T-cell (primary cell): ENCODE measurements at places on chromosomes 11 and 22. TPM values are rescaled to one million over a fixed set of nuclear protein-coding genes. Genes with fewer than 3 reads are reported as not detected.

Gene OR2AT4
- total RNA-seq: not detected

- DNase-seq: no peak
Observed at GRCh38 chr22:39821008-39821407, 72.6 kb downstream of the ENTHD1 start.

Gene PTPRJ
- 68.8 TPM for total RNA-seq

GRCh38 chr11:15947681-15948648, 408.4 kb downstream of the SOX6 start:
- DNase-seq: no peak

- no peak for DNase-seq
Observed at GRCh38 chr11:47987781-47988180, 7.4 kb downstream of the PTPRJ start.

DNA sequence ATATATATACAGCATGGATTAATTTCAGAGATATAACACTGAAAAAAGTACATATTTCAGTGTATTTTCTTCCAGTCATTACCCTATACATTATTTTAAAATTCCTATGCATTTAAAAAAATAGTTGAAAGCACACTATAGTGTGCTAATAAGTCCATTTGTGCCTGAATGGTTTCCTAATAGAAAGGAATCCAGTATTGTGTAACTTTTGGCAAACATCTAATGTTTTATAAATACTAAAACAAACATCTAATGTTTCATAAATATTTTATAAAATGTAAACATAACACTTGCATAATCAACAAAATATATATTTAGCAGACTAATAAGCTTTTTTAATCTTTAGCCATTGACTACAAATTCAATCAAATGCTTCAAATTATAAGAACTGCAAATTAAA, 126.6 kb upstream of the FIBIN start:
- no peak for DNase-seq

- DNase-seq: no peak
Observed at GRCh38 chr11:114610550-114610949, 15.0 kb upstream of the NXPE4 start.

DNA sequence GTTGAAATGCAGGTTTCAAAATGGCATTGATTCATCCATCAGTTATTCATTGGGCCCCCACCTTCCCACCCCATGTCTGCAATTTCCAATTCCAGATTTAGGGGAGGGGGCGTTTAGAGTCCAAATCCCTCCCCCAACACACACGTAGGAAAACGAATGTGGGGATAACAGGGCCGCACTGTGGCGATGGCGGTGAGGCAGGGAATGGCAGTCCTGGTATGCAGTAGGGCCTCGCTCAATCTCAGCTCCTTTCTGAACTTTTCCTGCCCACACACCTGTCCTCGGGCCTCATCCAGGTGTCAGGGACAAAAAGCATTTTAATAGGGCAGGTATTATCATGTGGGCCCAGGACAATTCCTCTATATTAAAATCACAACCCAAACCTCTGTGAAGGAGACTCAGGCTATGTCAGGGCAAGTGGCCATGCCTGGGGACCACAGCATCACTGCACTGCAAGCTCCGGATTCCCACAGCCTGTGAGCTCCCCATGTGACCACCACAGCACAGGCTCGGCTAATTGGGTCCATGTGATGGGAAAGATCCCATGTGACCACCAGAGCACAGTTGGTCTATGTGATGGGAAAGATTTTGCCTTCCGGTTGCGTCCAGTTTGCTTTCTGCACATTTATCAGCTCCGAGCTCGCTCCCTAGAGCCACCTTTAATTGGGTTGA, 44.5 kb downstream of the RTL6 start:
- no peak for DNase-seq

DNA sequence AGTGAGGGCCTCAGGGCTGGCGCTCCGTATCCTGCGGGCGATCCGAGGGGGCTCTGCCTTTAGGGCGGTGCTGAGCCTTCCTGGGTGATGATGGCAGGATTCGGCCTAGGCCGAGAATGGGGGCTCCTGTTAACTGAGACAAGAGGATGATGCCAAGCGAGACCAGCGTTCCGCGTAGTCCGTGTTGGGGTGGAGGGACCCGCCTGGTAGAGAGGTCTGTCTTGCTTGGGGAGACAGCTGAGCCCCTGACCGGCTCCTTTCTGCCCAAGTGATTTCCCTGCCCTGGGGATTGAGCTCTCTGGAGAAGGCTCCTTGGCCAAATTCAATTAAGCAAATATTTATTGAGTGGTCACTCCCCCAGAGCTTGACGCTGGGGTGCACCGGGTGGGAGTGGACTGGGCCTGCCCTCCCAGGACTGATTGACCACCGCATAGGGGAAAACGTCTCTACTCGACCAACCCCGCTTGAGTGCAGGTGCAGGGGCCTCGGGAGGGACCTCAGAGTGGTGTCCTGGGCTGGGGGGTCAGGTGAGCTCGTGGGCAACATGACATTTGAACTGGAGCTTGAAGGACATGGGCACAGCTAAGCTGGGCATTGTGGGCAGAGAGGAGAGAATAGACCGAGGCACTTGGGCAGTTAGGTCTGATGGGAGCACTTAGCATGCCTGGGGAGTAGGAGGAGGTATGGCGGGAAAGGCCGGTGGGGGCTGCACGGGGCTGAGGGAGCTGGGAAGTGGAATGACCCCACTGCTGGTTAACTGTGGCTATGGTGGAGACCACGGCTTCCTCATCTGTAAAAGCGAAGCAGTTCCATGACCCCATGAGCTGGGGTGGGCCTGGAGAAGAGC, 1.1 kb downstream of the GNAZ start:
- no peak for DNase-seq

Gene EML3
- 328 TPM for total RNA-seq

- no peak for DNase-seq
Observed at GRCh38 chr11:100980156-100980555, 149.5 kb downstream of the PGR start.

- no peak for DNase-seq
Observed at GRCh38 chr11:106482917-106483785, 405.7 kb downstream of the AASDHPPT start.

Gene GAL3ST1
- total RNA-seq: not detected
